ENCODE measurements at places on chromosomes 4 and X.

DNA sequence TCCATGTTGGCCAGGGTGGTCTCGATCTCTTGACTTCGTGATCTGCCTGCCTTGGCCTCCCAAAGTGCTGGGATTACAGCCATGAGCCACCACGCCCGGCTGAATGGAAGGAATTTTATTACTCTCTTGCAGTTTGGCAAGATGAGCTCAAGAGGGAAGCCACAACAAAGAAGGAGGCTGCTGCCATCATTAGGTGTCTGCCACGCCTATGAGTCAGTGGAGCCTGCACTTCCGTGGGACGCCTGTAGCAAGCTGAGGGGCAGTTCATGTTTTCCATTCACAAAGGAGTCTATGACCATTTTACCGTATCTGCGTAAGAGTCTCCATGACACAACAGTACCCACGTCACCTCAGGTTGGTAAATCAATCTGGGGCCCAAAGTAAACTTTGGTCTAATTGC lies 51.2 kb upstream of the CHRNA9 start:
- DNase-seq = no peak

DNA sequence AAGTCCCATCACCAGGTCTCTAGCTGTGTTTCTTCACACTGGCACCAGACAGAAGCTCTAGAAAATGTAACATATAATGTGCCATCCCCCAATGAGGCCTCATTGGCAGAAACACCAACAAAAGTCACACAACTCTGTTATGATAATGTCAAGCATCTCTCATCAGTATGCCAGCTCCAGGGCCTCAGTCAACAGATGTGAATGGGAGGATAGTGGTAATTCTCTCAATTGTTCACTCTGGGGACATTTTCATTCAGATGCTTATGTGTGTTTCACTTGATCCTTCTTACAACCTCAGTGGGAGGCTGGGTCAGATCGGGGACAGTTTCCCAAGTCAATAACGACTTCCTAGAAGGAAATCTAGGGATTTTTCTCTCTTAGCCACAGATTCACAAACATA lies 57.5 kb upstream of the SCOC start:
- no peak for DNase-seq

DNA sequence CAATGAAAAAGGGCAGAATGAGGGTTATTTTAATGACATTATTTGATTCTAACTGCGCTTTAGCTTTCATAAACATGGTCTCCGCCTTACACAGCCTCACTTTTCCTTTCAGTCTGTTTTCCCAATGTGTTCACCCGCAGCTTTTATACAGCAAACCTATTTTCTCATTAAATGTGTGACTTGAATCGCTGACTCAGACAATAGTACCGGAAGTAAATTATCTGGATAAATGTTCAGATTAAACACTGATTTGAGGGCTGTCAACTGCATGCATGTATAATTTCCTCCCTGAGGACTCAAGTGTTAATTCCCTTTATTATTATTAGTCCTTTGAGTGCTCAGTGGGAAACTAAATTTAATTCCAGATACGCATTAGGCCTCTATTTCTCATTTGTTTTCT lies 117.3 kb downstream of the FAM133A start:
- no peak for DNase-seq

DNA sequence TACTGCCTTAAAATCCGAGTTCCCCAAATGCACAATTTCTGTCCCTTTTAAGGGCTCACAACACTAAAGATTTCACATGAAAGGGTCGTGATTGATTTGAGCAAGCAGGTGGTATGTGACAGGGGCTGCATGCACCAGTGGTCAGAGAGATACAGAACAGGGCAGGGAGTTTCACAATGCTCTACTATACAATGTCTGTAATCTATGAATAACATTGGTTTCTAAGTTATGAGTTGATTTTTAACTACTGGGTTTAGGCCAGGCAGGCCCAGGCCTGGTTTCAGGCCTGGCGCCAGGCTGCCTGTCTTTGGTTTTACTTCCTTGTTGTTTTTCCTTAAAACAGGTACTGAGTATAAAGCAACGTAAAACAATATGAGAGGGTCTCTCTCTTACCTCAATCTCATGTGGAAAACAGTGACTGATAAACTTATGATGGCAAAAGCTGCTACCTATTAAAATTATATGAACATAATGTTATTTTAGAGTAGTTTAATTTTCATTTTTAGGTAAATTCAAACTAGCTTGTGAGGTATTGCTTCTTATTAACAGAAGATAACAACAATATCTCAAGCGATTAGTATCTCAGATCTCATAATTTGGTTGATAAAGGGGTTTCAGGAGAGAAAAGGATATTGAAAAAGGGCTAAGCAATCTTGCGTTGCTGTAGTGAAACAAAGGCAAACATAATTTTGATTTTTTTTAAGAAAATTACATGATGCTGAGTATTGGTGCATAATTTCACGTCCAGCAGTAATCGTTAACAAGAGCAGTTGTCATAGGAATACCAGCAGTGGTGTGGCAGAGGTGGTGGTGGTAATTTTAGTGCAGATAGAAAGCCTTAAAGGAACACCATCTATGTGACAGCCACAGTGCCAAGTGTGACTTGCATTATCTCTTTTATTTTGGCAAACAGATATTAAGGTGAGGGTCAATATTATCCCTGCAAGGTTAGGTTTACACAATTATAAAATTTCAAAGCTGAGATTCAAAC lies 944.4 kb upstream of the GRID2 start:
- DNase-seq = no peak

GRCh38 chr4:113838460-113838859 lies 76.9 kb upstream of the CAMK2D start:
- DNase-seq = no peak

GRCh38 chr4:138958519-138958918 lies 57.1 kb upstream of the NOCT start:
- DNase-seq = no peak

- DNase-seq = no peak
Observed at GRCh38 chrX:154444755-154445246, 860 bp downstream of the FAM50A start.

- peak; percentile 71 for DNase-seq
Observed at GRCh38 chr4:28388471-28388870, 1527.8 kb downstream of the STIM2 start.

- DNase-seq = no peak
Observed at GRCh38 chrX:139196890-139197289, 333.6 kb upstream of the F9 start.

DNA sequence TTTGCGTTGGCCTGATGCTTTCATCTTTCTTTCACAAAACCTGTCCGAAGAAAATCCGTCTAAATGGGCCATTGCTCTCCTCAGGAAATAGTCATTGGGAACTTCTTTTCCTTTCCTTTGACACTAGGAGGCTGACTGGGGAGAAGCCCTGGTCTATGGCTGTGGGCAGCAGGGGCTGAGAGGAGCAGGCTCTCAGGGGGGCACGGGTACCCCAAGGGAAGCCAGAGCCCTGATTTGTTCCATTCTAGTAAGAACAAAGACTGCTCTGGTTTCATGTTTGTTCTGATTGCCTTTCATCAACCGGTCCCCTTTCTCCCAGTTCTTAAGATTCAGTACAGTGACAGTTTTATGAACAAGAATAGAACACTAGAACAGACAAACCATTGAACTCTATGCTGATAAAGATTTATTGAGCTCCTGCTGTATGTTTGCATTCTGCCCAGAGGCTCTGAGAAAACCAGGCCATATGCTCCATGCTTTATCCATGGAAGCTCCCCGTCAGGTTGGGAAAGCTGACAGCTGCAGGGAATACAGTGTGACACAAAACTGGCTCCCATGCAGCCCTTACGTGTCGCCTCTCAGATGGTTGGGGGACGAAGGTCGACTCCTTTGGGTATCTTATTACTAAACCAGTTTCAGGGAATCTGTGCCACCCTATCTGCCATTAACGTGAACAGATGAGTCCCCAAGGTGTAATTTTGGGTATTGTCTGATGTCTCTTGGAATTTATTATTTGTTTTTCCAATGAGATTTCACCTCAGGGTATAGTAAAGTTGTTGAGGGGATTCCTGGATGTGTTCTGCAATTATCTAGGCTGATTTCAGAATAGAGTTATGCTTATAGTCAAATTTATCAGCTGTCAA lies 72.4 kb upstream of the MSANTD1 start:
- DNase-seq = no peak

- DNase-seq = peak; percentile 77
Observed at GRCh38 chr4:184845367-184846021, 19.7 kb upstream of the ACSL1 start.

DNA sequence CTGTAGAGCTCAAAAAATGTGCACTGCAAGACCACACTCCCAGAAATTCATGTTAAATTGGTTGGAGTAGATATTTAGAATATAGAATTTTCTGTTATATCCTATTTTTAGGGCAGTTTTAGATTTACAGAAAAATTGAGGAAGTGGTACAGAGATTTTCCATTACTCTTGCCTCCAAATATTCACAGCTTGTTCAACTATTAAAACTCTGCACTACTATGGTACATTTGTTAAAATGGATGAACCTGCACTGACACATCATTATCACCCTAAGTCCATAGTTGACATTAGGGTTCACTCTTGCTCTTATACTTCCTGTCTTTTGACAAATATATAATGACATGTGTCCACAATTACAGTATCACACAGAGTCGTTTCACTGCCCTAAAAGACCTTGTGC lies 1724.5 kb downstream of the C4orf33 start:
- no peak for DNase-seq

GRCh38 chr4:62771983-62772557 lies 1571.9 kb downstream of the ADGRL3 start:
- no peak for DNase-seq

GRCh38 chr4:57114973-57115372 lies 4.8 kb upstream of the IGFBP7 start:
- DNase-seq = peak; percentile 53

- no peak for DNase-seq
Observed at GRCh38 chr4:31662951-31663350, 942.8 kb downstream of the PCDH7 start.

- peak; percentile 14 for DNase-seq
Observed at GRCh38 chrX:150084496-150085229, 146.4 kb upstream of the EOLA2 start.

GRCh38 chrX:96684339-96685209 lies at the start of gene DIAPH2:
DIAPH2 (plus strand) TSS chrX:96684842.
- peak; percentile 79 for DNase-seq

- DNase-seq = no peak
Observed at GRCh38 chr4:99383833-99384392, 31.4 kb upstream of the ADH1C start.

GRCh38 chr4:189767941-189768340 lies 172.7 kb upstream of the FRG1 start:
- no peak for DNase-seq

DNA sequence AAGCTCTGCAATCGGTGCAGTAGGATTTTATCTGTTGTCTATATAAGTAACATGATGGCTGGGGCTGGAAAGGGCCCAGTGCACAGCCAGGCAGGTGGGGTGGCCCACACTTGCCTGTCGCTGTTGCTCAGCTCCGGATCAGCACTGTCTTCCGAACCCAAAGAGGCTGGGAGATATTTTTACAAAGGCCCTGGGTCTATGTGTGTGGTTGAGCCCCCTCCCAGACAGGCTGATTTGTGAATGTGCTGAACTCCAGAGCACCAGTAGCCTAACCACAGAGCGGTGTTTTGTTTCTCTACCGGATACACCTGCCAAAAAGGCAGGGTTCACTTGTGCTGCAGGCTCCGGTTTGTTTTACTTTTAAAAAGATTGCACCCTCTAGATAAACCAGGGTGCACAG lies 33.5 kb upstream of the CHRNA9 start:
- no peak for DNase-seq

- no peak for DNase-seq
Observed at GRCh38 chrX:135557344-135557743, 36.9 kb downstream of the INTS6L start.

DNA sequence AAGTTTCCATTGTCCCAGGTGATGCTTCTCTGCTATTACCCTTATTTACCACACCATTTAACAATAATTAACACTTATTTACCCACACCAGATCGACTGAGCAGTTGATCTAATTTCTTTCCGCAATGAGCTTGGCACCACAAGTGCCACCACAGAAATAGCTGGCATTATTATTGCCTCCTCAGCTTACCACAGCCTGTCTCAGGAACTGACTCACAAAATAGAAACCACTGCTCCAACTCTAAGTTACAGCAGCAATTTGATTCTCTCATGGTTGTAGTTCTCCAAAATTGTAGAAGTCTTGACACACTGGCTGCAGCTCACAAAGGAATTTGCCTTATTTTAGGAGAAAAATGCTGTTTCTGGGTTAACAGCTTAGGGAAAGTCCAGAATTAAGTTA lies 22.5 kb downstream of the ZNF721 start:
- peak; percentile 27 for DNase-seq
